ENCODE measurements at places on chromosomes 7 and 10.

DNA sequence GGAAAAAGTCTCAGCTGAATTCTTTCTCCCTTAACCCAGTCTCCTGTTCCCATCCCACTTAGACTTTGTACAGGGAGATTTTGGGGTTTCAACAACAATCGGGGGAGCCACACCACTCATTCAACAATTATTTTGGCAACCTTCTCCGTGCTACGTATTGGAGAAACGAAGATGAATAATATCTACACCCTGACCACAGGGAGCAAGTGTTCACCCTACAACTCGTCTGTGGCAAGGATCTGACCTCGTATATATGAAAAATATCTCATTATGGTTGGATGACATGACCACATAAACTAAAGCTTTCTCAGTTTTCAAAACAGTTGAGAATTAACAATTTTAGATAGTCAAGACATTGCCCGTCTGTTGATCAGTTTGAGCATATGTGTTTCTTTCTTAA, 302.1 kb downstream of the CACNA2D1 start:
- no peak for DNase-seq

- DNase-seq, result no peak
These were observed 11.8 kb upstream of the GDF10 start for GRCh38 chr10:47288236-47288635.

GRCh38 chr10:125350519-125350918, 190.2 kb upstream of the CTBP2 start:
- DNase-seq, result no peak

DNA sequence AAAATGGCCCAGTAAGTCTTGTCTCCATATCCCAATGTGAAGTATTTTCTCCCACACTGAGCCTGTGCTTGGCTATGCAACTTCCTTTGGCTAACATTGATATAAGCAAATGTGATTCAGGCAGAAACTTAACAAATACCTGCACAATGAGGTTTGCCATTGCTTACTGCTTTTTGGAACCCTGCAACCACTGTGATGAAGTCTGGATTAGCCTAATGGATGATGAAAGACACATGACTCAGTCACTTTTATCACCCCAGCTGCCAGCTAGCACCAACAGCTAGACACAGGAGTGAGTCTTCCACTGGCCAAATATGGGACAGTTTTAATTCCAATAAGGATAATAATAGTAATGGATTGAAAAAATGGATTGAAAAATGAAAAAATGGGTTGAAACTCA, 854.5 kb downstream of the GRM8 start:
- no peak for DNase-seq

DNA sequence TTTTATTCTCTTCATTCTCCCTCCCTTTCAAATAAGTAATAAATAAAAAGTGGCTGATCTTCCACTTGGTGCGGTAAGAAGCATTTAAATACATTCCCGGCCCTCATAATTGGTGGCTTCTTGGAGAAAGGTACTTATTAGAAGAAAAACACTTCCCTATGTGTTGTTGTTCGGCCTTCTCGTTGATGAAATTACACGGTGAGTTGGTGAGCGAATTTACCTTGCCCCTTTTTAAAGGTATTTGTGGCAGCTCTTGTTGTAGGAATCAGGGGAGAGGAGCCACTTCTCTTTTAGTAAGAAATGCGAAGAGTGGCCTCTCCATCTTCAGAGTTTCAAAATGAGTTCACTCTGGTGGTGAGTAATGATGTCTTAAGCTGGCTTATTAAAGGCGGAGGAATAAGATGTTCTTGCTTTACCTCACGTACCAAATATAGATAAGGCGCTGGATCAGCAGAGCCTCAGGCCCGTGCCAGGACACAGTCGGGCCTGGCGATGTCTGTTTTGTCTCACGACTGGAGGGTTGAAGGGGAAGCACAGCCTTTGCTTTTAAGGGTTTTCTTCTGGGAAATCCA, 135.9 kb downstream of the CUX1 start:
- DNase-seq, result no peak

Data from foreskin melanocyte (primary cell).